ENCODE measurements at places on chromosomes 5 and 9. TPM values are rescaled to one million over a fixed set of nuclear protein-coding genes. Genes with fewer than 3 reads are reported as not detected.

DNA sequence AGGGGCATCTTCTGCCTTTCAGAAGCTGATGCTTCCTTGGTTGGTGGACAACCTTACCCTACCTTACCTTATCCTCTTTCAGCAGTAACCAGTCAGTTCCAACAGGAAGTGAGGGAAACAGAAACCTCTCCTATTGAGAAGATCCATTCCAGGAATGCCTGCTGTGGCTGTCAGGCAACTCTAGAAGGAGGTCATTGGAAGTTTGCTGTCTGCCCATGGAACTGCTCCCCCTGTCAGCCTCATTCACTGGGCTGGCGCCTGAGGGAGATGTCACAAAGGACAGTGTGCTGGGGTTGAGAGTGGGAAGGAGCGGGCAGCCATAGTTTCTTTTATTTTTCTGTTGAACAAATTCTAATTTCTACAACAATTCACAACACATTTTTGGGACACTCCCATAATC, 54.7 kb downstream of the IRX1 start:
- DNase-seq: no peak

- no peak for DNase-seq
These were observed 31.1 kb upstream of the STXBP1 start for GRCh38 chr9:127580879-127581475.

DNA sequence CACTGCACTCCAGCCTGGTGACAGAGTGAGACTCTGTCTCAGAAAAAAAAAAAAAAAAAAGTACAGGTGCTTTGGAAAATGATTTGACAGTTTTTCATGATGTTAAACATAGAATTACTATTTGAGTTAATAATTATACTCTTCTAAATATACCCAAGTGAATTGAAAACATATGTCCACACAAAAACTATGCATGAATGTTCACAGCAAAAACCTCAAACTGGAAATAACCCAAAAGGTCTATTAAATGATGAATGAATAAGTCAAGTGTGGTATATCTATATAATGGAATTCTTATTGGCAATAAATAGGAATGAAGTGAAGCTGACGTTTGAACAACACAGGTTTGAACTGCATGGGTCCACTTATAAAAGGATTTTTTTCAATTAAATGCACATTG, 207.2 kb upstream of the DAB2 start:
- DNase-seq: no peak

- DNase-seq: no peak
These were observed 604.5 kb upstream of the KLF4 start for GRCh38 chr9:108093773-108094675.

GARIN3 gene
- polyA plus RNA-seq: not detected

GRCh38 chr9:93254061-93254481, 70.1 kb downstream of the WNK2 start:
- DNase-seq: no peak

DNA sequence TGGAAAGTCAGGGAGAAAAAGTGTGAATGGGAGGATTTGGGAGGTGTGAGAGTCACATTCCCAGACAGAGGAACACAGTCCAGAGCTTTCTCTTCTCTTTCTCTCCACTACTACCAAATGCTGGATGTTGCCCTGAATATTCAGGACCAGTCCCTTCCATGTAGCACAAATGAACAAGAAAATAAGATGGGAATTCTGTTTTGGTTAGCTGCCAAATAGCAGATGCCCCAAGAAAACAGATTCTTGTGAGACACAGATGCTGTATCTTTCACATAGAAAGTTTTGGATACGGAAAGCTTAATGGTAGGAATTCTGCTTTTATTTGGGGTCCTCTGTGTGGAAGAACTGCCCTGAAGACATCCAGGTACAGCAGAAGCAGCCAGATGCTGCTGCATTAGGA, 37.8 kb downstream of the PRLR start:
- no peak for DNase-seq

- DNase-seq: no peak
These were observed 67.6 kb upstream of the RASEF start for GRCh38 chr9:83130541-83130940.

ROR2 gene
- not detected for polyA plus RNA-seq

DNA sequence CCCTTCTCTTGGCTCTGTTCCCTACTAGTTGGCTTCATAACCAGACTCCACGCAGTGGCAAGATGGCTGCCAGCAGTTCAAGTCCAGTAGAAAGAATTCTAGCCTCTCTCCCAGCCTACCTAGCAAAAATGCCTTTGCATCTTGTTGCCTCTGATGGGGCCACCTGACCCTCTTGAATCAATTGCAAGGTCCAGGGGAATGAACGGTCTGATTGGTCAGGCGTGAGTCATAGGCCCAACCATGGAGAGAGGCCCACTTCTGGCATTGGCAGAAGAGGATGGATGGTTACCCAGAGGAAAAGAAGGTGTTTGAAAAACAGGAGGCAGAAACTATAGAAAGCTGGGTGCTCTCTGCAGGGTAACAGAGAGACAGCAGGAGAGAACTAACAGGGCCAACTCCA, 622.6 kb downstream of the CCDC171 start:
- DNase-seq: no peak

- DNase-seq: no peak
These were observed 40.2 kb upstream of the TEX48 start for GRCh38 chr9:114722081-114722621.

GBA2 gene
- polyA plus RNA-seq: 19.4 TPM

OMD gene
- polyA plus RNA-seq: 0.13 TPM

FGF18 gene
- polyA plus RNA-seq: 0.18 TPM

DNA sequence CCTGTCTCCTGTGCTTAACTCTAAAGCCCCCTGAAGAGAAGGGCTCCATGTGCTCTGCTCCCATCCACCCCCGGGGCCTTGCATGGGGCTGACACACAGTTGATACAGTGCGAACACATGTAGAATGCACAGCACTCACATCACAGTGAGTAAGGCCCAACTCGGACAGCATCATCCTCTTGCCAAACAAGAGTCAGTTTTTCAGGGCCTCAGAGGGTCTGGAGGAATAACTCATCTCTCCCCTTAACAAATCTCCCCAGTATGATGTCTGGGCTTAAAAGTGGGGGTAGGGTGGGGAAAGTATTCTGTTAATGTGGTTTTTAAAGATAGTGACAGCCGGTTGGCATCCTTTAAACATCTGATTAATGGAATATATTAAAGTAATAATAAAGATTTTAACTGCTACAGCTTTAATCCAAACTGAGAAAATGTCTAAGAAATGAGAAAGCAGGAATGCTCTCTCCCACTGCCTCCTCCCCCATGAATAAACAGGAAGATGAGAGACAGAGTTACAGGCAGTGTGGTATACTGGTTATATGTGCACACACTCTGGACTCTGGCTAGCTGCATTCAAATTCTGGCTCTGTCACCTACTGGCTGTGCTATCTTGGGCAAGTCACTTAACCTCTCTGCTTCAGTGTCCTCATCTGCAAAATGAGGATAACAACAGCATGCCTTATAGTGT, 22.5 kb downstream of the APBA1 start:
- DNase-seq: no peak

ZNF300 gene
- 0.25 TPM for polyA plus RNA-seq

GRCh38 chr9:105281926-105282325, 37.5 kb downstream of the SLC44A1 start:
- DNase-seq: no peak

DNA sequence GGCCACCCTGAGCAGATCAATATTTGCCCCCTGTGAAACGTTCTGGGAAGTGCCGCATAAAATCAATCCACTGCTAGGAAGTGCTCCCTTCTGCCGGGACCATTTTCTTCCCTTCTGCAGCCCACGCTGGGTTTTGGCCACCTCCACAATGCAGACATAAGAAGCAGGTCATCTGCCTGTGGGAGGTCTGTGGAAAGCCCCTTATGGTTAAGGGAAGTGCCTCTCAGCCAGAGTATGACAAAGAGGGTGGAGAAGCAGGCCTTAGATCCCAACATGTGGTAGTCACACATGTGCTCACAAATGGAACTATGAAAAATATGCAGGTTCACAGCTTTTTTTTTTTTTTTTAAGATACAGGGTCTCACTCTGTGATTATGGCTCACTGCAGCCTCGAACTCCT, 82.8 kb downstream of the SLC1A3 start:
- no peak for DNase-seq

- no peak for DNase-seq
These were observed 64.3 kb upstream of the GARNL3 start for GRCh38 chr9:127200106-127200862.

GRCh38 chr5:141412854-141413539, at the start of gene PCDHGA10:
Gene PCDHGA10 (plus strand): TSS chr5:141412987. CDS start chr5:141413176, 189 bp downstream.
- DNase-seq: peak; percentile 69

DNA sequence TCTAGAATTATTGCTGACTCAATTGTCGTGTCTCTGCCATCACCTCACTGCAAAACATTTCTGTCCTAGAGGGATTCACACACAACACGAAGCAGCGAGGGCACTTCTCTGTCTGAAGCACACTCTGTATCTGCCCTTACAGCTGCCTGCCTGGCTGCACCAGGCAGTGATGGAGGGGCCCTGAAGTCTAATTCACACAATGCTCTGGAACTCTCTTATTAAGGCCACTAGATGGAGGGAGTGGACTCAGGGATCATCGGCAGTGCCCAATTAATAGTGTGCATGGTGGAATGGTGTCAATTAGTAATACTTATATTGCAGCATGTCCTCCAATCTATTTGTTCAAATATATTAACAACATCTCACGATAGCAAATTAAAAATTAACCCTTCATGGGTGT, 157.5 kb upstream of the MAP1B start:
- no peak for DNase-seq

ARHGEF39 gene
- polyA plus RNA-seq: 0.66 TPM

DNA sequence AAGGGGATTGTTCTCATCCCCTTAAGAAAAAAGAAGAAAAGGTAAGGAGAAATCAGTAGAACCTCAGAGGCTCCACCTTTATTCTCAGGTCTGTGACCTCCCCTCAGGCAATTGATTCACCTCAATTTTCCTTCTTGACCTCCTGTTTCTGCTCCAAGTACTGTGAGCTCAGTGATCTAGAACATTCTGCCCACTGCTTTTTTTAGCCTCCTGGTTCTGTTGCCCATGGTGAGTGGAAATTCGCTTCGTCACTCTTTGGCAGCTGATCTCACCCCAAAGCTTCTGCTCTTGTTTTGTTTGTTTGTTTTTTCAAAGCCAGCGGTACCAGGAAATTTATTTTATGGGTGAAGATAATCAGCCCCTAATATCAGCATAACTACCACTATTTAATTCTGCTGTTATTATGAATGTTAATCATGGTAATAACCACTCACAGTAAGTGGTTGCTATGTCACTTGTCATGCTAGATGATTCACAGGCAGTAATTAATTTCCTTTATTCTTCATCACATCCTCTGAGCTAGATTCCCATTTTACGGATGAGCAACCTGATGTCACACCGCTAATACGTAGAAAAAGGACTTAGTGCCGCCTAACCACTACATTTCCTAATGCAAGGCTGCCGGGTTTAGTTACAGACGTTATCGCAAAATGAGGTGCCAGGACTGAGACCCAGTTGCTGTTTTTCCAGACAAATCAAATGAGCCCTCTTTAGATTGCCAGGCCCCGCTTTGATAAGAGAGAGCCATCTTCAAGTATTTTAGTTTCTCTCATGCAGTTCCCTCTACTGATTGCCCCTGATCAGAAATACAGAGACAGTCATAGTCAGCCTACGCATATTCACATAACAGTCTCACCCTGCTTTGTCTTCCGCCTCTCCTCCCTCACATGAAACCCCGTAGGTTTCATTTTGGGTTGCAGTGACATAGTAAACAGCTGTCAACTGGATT, 78.2 kb downstream of the CYFIP2 start:
- peak; percentile 66 for DNase-seq

SMC5 gene
- polyA plus RNA-seq: 14.4 TPM

ARAP3 gene
- polyA plus RNA-seq: not detected

NRARP gene
- not detected for polyA plus RNA-seq

- DNase-seq: no peak
These were observed 4.8 kb upstream of the ENTPD8 start for GRCh38 chr9:137445930-137446431.

DNA sequence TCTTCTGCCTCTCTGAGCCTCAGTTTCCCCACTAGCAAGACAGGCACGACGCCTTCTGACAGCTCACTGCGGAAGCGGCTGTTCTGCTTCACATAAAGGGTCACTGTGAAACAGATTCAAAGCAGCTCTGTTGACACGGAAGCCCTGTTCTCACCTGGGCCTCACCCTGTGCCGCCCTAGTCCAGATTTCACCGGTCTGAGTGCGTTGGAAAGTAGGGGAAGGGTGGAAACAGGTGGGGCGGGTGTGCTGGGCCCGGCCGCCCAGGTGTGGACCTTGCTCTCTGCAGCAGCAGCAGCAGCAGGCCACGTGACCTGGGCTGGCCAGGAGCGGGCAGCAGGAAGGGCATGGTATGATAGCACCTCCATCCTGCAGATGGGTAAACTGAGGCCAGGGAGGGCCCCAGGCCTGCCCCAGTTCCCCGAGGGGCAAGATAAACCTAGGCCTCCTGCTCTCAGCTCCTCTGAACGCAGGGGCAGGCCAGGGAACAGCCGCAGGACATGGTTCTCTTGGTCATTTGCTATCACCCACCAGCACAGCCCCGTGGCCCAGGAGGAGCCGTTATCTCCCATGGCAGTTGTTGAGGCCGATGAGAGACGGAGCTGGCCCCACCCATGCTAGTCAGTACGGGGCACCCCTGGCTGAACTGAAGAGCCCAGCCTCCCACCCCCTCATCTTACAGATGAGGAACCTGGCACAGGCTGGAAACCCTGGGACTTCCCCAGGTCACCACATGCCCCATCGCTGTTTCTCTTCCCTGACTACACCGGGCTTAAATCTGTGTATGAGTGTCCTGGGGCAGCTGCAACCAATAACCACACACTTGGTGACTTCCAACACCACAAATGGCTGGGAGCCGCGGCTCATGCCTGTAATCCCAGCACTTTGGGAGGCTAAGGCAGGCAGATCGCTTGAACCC, 12.1 kb downstream of the PTGES2 start:
- no peak for DNase-seq

DNA sequence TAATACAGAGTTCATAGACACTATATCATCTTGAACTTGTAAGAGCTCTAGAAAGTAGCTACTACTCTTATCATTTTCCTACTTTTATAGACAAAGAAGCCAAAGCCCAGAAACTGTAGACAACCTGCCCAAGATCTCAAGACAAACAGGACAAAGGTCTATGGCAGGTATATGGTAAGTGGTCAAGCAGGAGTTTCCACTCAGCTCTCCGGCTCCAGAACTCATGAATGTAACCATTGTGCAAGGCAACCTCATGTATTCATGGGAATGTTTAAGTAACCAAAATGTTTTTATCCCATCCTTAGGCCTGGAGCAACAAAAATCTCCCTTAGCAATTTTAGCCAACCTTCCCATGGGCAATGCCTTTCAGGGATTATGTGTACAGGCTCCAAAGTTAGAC, 163.4 kb upstream of the PUM3 start:
- no peak for DNase-seq

GRCh38 chr5:175211956-175212756, 231.8 kb downstream of the DRD1 start:
- DNase-seq: no peak

DNA sequence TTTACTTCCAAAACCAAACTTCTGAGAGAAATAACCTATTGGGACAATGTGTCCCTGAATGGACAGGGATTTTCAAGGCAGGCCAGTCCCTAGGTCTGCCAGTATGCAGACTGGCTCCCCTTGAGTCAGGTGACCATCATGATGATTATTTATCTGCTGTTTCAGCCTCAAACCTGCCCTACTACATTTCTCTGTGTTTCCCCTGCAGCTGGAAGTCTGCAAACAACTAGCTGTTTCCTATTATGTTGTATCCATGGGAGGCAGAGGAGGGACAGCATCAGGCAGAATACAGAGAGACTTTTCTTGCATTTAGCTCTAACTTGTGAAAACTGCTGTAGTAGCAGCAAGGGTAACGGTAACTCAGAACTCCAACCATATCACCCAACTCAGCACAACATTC, 36.2 kb upstream of the IFNK start:
- DNase-seq: no peak

GRCh38 chr9:18451406-18451805, 22.5 kb upstream of the ADAMTSL1 start:
- no peak for DNase-seq

WNT8A gene
- polyA plus RNA-seq: not detected

GRCh38 chr5:123965626-123966025, 453.6 kb downstream of the CSNK1G3 start:
- DNase-seq: no peak
